ENCODE measurements at places on chromosomes 16 and 17.

GRCh38 chr17:31158746-31159377 is 64.1 kb downstream of the NF1 start:
- no peak for DNase-seq

- no peak for DNase-seq
Measured at GRCh38 chr17:78438271-78438691, 59.8 kb downstream of the PGS1 start.

GRCh38 chr16:19882646-19883045 is 2.0 kb downstream of the GPRC5B start:
- DNase-seq: no peak

- DNase-seq: no peak
Measured at GRCh38 chr17:58985971-58986370, 120.7 kb downstream of the TRIM37 start.

GRCh38 chr16:17945080-17945601 is 391.4 kb downstream of the NPIPA8 start:
- no peak for DNase-seq

GRCh38 chr16:48565752-48566151 is 44.2 kb downstream of the N4BP1 start:
- DNase-seq: no peak

GRCh38 chr17:5706577-5707210 is 122.4 kb upstream of the NLRP1 start:
- DNase-seq: peak; percentile 53

DNA sequence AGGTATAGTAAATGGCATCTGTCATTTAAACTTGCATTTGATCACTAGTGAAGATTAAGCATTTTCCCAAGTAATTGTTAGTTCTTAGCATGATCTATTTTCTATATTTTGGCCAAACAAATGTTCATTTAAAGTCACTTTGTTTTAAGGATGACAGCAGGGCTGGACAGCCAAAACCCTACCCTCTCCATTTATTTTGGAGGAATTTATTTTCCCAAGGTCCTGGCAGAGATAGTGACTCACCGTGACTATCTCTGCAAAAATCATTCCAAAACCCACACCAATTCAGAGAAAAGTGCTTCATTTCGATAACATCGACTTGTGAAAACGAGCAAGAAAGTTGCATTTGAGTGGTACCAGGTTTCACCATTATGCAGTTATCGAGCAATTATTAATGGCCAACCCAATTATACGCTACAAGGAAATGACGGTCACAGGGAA is 665 bp upstream of the AKAP1 start:
- no peak for DNase-seq

DNA sequence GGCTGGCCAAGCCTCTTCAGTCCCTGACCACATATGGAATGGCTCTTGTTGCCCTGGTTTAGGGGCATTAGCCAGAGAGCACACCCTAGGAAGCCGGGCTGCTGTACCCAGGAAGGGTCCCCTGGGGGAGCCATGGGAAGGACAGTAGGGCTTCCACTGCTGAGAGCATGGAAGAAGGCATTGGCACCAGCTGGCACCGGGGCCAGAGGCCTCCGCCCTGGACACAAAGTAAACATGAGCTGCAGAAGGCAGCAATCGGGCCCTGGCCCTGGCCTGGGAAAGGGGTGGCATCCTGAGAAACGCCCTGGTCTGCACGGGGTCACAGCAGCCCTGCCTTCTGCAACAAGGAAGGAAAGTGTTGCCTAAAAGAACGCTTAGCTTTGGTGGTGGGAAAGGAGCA is 49.4 kb downstream of the VAC14 start:
- no peak for DNase-seq

DNA sequence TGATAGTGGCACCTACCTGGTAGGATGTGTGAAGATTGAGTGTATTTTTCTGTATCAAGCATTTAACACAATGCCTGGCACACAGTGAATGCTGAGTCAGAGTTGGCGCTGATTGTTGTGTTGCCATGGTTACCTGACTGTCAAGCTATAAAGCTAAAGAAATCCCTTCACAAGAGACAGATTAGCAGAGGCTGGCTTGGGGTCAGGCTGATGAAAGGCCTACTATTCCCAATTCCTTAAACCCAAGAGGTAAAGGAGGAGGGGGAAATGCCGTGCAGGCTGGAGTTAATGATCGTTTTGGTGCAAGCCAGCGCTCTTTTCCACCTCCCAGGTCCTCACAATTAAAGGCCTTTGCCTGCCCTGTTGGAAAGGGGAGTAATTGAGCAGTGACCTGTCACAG is 5.9 kb downstream of the CLEC19A start:
- no peak for DNase-seq

DNA sequence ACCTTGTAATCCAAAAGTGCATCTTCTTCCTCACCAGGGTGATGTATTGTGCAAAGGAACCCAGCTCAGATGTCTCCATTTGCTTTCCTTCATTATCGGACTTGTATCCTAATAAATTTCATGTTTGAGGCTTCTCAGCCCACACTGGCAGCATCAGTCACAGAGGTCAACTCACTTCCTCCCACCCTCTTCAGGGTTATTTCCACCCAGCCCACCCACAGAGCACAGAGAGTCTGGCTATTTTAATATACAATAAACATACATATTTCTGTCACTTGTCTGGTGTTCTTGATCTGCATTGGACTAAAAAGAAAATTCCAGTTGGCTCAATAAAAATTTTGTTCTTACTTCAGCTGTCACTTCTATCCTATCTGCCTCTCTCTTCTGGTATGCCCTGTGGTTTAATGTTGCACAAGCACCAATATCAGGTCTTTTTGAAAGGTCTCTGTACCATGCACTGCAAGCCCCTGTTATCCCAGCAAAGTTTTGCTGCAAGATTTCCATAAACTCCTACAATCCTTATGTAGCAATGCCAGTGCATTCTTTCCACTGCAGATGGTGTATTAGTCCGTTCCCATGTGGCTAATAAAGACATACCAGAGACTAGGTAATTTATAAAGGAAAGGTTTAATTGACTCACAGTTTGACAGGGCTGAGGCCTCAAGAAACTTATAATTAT is 201.8 kb downstream of the CDH11 start:
- DNase-seq: no peak

DNA sequence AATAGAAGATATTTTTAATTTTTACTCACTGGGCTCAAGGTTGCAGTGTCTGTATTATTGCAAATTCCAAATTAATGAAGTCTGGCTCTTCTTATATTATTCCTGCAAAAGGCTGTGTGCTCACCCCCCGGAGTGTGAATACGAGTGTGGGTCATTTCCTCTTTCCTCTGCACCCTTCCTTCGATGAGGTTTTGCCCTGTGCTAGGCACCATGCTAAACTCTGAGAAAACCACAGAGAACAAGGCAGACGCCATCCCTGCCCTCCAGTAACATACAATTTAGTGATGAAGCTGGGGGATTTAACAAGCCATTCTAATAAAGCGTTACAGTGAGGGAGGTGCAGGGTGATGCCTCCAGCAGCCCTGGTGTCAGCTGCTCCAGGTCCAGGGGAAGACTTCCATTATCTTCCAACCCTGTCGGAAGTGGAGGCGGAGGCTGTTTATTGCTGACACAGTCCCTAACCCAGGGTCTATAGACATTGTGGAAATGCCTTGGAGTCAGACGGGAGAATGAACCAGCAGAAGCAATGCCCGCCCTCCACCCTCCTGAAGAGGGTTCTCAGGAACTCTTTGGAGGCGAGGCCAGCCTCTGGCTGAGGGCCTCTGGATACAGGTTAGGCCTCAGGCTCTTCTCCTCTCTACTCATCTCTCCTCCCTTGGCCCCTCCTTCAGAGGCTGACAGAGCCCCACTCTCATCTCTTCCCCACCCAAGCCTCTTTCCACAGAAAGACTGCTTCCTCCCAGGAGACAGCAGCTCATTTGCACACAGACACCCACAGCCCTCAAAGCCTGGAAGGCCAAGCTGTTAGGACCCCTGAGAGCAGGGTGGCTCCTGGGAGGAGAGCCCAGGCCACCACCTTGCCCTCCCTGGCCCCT is 2.0 kb upstream of the ACE start:
- DNase-seq: no peak

- DNase-seq: no peak
Measured at GRCh38 chr17:70139449-70139993, 29.8 kb upstream of the KCNJ2 start.

DNA sequence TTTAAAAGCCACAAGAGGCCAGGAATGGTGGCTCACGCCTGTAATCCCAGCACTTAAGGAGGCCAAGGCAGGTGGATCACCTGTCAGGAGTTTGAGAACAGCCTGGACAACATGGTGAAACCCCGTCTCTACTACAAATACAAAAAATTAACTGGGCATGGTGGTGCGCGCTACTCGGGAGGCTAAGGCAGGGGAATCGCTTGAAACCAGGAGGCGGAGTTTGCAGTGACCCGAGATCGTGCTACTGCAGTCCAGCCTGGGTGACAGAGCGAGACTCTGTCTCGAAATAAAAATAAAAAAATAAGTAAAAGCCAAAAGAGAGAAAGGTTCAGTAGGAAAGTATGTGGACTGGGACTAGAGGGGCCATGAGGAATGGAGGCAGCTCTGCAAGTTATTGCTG is 13.1 kb upstream of the ITGAL start:
- no peak for DNase-seq

- DNase-seq: no peak
Measured at GRCh38 chr17:4405038-4405669, 28.6 kb upstream of the SPNS3 start.

- DNase-seq: no peak
Measured at GRCh38 chr17:66781135-66781534, 53.8 kb upstream of the CACNG5 start.

GRCh38 chr16:55040366-55041086 is 109.9 kb downstream of the IRX5 start:
- DNase-seq: no peak

DNA sequence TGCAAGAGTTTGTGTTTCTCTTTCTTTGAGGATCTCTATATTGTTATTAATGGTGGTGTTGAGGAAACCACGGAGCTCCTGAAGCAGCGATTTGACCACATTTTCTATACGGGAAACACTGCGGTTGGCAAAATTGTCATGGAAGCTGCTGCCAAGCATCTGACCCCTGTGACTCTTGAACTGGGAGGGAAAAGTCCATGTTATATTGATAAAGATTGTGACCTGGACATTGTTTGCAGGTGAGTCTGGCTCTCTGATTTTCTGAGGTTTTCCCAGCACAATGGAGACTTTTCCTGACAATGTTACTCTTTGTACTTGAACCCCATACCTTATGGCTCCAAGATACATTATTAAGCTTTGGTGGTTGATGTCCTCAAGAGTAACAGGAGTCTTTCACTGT is 7.8 kb downstream of the ALDH3A2 start:
- no peak for DNase-seq

- DNase-seq: no peak
Measured at GRCh38 chr16:85729452-85730185, 21.3 kb downstream of the C16orf74 start.

- DNase-seq: no peak
Measured at GRCh38 chr16:67672306-67672705, 5.7 kb downstream of the C16orf86 start.

DNA sequence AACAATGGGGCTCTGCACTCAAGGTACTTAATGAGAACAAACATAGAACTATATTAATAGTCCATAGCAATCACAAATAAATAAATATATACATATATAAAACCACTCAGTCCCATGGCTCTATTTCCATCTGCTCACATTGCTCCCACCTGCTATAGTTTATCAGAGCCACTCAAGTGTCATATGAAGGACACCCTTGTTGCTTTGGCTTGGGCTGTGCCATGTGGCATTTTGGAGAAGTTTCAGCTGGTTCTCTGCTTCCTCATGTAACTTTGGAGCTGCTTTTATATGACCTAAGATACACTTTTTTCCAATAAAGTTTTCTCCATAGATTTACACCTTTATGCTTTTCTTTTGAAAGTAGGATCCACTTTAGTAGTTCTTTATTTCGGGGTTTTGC is 126.4 kb downstream of the KCNJ2 start:
- DNase-seq: no peak

DNA sequence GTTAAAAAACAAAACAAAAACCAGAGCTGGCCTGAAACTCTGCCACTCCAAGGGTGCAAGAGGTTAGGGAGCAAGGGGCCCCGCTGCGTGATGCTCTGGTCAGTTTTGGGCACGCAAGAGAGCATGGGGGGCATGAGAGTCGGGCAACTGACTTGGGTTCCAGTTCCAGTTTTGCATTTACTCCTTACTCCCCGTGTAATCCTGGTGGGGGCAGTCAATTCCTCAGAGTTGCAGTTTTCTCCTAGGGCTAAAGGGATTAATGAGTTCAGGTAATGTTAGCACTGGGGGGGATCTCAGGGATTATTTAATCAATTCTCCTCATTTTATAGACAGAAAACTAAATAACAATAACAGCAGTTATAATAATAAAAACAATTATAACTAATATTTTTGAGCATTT is 72.9 kb upstream of the PMFBP1 start:
- DNase-seq: no peak

- no peak for DNase-seq
Measured at GRCh38 chr17:73064084-73064938, 28.2 kb downstream of the SLC39A11 start.

DNA sequence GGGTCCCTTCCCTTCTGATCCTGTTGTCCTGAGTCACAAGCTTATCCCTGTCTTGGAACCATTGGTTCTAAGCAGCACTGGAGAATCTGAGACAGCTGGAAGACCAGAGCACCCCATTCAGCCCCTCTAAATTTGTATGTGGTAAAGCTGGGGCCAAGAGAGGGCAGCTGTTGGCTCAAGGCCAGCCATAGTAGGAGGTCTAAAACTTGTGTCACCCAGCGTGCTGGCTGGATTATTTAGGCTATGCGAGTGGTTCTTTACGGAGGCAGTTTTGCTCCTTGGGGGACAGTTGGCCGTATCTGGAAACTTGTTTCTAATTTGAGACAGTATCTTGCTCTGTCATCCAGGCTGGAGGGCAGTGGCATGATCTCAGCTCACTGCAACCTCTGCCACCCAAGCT is 69.6 kb upstream of the GSE1 start:
- DNase-seq: no peak

DNA sequence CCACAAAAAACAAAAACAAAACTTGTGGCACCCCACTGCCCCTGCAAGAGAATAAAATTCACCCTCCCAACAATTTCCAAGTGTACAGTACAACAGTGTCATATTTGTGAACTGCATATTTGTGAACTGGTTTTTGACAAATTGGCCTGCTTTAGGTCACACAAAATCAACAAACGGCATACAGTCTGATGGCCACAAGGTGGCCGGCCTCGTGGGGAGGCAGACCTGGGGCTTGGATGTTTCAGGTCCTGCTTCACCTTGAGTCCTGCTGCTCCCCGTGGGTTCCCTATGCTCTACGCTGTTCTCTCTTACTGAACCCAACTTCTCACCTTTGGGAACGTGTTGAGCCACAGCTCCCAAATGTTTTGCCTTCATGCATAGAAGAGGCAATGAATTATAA is 102.2 kb downstream of the CDK5R1 start:
- DNase-seq: no peak

- DNase-seq: no peak
Measured at GRCh38 chr17:60534613-60535157, 8.6 kb upstream of the APPBP2 start.

DNA sequence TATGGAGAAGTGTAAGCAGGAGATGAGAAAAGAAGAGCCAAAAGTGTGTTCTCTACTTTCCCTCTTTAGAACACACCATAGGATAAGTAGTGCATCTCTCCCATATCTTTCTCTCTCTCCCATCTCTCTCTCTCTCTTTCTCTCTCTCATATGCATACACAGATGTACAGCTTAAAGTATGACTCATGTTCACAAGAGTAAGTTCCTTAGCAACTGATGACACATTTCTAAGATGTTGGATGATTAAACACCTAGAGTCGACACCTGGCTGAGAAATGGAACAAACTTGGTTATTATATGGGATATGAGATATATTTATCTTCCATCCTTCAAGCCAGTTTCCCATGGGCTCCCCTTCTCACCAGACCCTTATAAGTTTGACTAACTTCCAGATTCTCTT is 113.5 kb downstream of the TMEM132E start:
- no peak for DNase-seq
